ENCODE measurements at places on chromosomes 12 and 14.
A peak's percentile ranks its signal among the peaks of the same experiment; 100 is the strongest.

GRCh38 chr12:104175726-104176247 lies 37.8 kb upstream of the NFYB start:
- DNase-seq, result no peak

DNA sequence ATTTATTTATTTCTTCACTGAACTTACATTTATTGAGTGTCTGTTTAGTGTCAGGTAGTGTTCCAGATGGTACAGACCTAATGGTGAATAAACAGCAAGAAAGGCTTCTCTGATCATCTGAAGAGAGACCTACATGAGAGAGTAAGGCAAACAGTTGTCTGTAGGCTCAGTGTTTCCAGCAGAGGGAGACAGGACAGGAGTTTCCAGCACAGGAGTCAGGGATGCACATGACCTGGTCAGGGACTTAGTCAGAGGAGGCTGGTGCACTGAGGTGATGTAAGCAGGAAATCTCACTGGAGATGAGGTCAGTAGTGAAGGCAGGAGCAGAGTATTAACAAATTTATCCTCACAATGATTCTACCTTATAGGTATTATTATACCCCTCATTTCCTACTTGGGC lies 233.2 kb downstream of the MDGA2 start:
- no peak for DNase-seq

- no peak for DNase-seq
Measured at GRCh38 chr12:122876731-122877130, 19.2 kb downstream of the VPS37B start.

DNA sequence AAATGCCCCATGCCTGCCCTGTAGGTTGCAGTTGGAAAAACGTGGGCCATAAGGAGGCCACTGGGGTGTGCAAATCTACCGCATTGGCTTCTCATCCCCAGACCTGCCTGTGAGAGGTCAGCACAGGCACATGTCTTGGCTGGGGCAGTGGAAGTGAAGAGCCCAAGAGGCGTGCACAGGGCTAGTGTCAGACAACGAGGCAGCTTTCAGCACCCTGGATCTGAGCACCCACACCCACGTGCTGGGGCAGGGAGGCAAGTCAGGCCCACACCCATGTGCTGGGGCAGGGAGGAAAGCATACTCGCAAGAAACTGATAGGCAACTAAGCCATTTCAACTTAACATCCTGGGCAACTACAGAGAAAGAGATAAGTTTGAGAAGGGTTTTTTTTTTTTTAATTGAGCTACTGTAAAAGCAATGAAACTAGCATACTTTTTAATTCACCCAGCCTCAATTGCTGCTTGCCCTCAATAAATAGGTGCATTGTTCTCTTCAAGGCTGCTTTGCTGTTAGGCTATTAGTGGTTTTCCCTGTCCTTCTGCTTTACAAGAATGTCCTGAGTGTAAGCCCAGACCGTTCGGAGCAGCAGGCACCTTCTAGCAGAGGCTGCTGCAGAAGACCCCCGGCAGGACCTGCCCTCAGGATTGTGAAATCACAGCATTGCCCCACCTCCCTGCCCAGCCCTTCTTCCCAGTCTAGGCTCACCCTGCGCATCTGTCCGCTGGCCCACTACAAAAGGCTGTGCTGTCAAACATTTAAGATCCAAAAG lies 355.3 kb upstream of the FKBP4 start:
- DNase-seq, result no peak

- DNase-seq, result peak; percentile 30
Measured at GRCh38 chr12:1593174-1594005, 991 bp downstream of the FBXL14 start.

DNA sequence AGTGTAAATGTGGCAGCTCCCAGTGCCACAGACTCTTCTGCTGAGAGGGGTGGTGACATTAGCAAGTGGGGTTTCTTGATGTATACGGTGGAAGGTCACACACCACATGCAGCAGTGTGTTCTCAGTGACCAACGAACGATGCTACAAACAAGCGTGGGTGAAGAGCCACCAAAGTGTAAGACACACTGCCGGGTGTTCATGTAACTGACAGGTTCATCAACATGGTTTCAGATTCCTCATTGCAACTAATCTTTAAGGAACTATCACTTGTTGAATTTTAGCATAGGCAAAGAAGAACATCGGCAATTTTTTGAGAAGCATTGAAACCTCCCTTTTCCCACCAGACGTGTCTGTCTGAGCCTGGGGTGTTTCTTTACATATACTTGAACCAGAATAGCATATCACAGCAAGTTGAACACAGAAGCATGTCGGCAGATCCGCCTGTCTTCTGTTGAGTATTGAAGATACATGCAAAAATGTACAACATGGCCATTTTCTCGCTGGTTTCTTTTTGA lies 58.8 kb downstream of the PPP2R5C start:
- no peak for DNase-seq

GRCh38 chr12:6605421-6606330 lies 1.5 kb downstream of the CHD4 start:
- DNase-seq, result no peak

DNA sequence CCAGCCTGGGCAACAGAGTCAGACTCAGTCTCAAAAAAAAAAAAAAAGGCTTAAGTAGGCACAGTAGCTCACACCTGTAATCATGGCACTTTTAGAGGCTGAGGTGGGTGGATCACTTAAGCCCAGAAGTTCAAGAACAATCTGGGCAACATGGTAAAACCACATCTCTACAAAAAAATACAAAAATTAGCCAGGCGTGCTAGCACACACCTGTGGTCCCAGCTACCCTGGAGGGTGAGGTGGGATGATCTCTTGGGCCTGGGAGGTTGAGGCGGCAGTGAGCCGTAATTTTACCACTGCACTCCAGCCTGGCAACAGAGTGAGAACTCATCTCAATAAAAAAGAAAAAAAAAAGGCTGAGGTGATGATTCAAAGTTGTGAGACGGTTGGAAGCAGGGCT lies 9.1 kb upstream of the RESF1 start:
- no peak for DNase-seq

DNA sequence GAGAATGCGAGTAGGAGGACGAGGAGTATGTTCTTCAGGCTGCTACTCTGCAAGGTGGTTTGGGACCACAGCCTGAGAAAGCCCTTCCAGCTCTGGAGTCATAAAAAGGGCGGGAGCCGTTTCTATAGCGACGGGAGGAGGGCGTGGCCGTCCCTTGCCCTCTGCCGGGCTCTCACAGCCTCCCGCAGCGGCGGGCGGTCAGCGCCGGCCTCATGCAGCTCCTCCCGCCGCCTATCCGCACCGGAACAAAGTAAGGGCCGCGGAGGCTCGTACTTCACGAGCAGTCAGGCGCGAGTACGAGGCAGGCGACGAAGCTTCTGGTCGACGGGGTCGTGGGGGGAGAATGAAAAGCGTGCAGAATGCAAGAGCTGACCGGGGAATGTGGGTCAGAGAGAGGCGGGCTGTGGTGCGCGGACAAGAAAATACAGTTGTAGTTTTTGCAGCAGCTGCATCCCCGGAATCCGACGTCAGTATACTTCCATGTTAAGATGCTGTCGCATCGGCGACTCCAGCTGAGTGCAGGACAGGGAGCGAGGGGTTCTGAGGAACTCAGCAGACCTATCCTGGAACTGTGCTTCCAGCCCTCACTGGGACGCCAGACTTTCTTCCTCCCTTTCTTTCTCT lies at the start of gene DYRK4:
DYRK4 (plus strand) TSS at position 175 of the 624 bp plus-strand sequence; CDS start at position 213, 38 bp downstream.
- DNase-seq, result no peak

- no peak for DNase-seq
Measured at GRCh38 chr14:25017562-25017961, 32.4 kb downstream of the STXBP6 start.

GRCh38 chr14:51442513-51443175 lies 202.6 kb downstream of the TMX1 start:
- DNase-seq, result no peak

GRCh38 chr14:100135073-100135472 lies 24.4 kb downstream of the DEGS2 start:
- no peak for DNase-seq

DNA sequence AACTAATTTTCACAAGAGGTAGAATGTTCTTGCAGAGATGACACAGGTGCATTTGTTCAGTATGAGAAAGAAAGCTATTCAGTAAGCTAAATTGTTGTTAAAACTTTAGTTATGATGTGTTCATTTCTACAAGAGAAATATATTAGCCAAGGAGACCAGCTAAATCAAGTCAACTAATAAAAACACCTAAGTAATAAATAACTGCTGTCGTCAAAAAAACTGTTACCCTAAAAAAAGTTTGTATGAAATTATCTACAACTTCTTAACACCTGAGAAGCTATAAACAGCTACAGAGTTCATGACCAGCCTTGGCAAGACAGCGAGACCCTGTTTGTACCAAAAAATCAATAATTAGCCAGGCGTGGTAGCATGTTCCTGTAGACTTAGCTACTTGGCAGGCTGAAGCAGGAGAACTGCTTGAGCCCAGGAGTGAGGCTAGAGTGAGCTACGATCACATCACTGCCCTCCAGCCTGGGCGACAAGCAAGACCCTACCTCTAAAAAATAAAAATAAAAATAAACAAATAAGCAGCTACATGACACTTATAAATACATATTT lies 67.6 kb upstream of the AP4S1 start:
- no peak for DNase-seq

DNA sequence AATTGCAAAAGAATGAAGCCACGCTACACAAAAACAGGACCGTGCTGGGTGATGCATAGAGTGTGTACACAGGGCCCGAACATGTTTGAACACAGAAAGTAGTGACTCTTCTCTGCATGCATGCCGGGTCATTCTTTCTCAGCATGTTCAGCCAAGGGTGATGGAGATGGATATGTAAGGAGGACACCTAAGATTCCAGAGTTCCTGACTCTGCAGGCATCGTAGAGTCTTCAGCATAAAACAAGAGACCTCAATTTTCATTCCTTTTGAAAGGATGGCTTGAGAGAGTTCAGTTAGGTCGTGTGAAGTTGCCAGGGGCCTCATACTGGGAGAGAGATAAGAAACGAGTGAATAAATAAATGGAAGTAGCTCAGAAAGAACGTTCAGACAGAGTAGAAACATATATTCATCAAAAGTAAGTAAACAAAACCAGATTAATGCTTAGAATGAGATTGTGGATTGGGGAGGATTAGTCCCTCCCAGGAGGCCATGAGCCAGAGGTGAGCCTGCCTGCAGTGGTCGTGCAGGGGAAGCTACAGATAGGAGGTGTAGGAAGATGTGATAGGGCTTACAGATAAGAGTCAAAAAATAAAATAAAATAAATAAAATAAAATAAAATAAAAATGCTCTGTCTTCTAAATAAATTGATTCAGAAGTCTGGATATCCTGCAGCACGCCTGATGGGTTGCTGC lies 27.6 kb upstream of the SEL1L start:
- no peak for DNase-seq

All from stimulated activated CD4-positive, alpha-beta T cell treated with anti-CD3 and anti-CD28 coated beads, Interleukin-4, amount 100 ng/mL, for 48 hours (primary cell).